Progenitor cell of endocrine pancreas (in vitro differentiated cells): ENCODE measurements at places on chromosomes 7 and 10.

- DNase-seq = no peak
Observed at GRCh38 chr7:17942231-17942630, 1.9 kb upstream of the SNX13 start.

DNA sequence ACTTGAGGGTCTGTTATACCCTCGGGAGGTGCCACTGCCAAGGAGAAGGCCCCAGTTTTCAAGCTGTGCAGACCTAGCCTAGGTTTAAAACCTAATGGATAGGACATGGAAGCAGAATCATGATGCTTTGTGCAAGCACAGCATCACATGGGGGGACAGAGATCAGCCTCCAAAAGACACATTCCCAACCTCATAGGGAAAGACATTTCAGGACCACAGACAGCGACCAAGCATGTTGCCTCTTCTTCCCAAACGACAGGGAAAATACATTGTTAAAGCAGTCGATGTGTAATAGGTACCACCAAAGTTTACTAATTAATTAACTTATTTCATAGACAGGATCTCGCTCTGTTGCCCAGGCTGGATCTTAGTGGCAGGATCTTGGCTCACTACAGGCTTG is 573.9 kb downstream of the TCERG1L start:
- DNase-seq = peak; percentile 57

GRCh38 chr10:28396331-28396730 is 93.5 kb upstream of the MPP7 start:
- DNase-seq = no peak

- no peak for DNase-seq
Observed at GRCh38 chr7:117982071-117983055, 109.1 kb upstream of the CTTNBP2 start.

DNA sequence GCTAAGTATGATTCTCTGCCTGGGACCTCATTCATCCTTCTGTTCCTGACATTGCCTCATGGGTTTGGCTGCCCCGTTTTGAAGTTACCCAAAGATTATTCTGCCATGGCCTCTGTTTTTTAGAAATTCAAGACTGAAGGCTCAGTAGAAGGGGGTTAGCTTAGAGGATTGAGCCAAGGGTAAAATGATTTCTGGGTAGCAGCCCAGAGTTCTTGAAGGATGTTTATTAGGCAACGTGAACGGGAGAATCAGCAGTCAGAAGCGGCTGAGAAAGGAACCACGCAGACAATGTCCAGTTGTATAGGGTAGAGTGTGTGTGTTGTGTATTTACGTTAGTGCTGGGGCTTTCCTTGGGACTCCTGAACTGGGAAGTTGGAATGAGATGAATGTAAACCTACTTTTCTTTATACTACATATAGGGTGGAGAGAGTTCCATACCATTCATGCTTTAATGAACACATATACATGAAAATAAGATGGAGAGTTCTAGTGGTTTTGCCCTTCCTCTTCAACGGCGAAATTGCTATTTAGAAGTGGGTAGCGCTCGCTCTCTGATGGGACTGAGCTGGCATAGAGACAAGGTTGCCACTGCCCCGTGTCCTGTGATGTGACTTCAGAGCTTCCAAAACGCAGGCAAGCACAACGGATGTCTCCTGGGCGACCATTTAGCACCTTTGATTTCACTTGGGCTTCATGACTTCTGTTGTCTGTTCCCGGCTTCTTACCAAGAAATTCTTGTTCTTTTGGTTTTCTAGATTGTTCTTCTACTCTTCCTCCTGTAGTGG is 35.0 kb upstream of the IL15RA start:
- no peak for DNase-seq

DNA sequence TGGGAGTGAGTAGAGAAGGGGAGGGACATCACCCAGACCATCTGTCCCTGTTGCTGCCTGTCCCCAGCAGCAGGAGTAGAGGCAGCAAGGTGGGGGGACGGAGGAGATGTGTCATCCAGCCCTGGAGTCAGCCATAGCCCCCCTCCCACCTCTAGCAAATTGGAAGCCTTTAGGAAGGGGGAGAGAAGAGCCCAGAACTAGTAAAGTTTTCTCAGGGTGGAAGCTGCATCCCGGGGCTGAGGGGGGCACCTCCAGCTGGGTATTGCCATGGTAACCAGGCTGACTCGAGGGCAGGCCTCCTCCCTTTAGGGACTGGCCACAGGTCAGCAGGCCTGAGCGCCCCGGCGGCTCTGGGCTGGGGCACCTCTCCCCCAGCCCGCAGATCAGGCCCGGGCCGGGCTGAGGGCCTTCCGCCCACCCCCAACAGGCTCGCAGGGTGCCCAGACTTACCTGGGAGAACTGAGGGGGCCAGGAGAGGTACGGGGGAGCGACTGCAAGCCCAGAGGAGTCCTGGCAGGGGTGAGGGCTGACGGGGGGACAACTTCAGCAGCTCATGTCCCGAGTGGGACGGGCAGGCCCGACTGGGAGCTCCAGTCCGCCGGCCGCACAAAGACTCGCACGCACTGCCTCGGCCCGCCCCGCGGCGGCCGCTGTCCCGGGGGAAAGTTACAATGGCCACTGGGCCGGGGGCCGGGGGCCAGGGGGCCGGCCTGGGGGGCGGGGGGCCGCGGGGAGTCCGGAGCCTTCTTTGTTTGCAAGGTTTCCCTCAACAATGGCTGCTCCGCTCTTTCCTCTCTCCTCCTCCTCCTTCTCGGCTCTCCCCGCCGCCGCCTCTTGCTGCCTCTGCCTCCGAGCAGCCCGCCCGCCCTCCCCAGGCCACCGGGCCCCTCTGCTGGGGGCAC is 6.0 kb downstream of the LDB1 start:
- DNase-seq = peak; percentile 17

- no peak for DNase-seq
Observed at GRCh38 chr10:35463105-35463867, 127.0 kb downstream of the CCNY start.

GRCh38 chr10:71086439-71087080 is 125.8 kb upstream of the UNC5B start:
- DNase-seq = no peak

DNA sequence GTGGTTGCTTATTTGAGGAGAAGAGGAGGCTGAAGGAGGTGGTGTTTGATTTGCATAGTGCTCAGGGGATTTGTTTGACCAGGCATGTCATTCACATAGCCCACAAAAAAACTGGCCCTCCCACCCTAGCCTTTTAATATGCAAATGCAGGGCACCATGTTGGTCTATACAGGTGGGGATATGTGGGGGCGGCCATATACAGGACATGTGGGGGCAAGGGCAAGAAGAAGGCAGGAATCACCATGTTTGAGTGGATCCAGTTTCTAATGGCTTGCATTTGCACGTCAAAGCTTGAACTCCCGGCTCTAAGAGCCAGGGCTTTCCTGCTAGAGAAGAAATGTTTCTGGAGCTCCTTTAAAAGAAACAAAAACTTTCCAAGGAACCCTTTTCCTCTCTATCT is 541.0 kb downstream of the ZWINT start:
- DNase-seq = no peak

- no peak for DNase-seq
Observed at GRCh38 chr7:76380623-76380966, 21.8 kb upstream of the YWHAG start.

GRCh38 chr7:98640375-98640774 is 23.3 kb downstream of the NPTX2 start:
- no peak for DNase-seq

GRCh38 chr7:81014266-81014665 is 95.4 kb upstream of the SEMA3C start:
- DNase-seq = no peak

- no peak for DNase-seq
Observed at GRCh38 chr7:19101472-19101871, 16.0 kb downstream of the TWIST1 start.

DNA sequence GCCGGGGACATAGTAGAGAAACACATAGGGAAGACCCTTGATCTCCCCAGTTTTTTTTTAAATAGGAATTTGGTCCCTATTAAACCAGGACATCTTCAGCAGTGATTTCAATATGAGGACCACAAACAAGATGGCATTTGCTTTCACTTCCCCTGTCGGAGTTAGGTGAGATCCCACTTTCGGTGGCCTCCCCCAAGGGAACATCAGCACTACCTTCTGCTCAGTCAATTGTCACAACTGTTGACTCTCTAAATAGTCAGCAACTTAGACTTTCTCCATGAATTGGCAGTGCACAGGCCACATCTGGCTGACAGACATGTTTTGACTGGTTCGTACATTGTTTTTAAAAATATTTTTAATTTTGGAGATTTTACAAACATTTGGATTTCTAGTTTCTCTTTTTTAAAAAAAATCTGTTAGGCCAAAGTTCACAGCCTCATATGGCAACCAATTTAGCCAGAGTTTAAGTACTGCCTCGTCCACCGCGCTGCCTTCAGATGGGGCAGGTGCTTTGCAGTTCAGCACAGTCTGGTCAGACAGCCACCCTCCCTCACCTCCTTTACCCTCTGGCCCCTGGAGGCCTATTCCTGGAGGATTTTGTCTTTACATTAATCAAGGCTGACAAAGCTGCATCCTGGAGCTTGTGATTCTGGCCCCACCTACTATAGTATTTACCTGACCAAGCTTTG is 139.2 kb upstream of the PRR15 start:
- no peak for DNase-seq

DNA sequence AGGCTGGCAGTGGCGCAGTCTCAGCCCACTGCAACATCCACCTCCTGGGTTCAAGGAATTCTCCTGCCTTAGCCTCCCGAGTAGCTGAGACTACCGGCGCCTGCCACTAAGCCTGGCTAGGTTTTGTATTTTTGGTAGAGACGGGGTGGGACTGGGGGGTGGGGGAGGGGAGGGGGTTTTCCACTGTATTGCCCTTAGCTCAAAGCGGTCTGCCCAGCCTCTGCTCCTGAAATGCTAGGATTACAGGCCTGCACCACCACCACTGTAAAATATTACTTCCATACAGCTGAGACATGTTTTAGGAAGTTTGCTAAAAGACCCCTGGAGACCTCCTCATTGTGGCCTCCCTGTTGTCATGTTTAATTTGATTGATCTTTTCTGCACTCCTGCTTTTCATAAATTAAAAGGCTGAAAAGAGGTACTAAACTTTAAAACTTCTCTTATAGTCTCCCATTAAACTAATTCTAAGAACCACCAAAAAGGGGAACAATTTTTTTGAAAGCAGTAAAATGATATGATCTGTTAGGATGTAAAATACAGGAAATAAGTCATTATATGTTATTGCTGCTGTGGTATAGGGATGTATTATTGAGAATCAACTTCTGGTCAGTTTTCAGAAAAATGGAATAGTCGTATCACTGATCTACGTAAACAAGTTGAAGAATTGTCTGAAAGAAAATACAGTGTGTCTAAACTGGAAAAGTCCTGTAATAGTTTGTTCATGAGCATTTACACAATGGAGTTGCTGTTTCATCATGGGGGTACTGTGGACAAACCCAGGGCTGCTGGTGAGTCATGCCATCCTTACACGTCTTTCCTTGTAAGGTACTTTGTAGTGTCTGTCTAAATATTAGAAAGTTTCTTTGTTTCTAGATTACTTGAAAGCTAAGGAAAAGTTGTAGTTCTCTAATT is 72.9 kb upstream of the TMEM248 start:
- no peak for DNase-seq

GRCh38 chr7:159040912-159041711 is 103.6 kb downstream of the VIPR2 start:
- no peak for DNase-seq

- no peak for DNase-seq
Observed at GRCh38 chr10:88473989-88474883, 108.9 kb downstream of the RNLS start.

DNA sequence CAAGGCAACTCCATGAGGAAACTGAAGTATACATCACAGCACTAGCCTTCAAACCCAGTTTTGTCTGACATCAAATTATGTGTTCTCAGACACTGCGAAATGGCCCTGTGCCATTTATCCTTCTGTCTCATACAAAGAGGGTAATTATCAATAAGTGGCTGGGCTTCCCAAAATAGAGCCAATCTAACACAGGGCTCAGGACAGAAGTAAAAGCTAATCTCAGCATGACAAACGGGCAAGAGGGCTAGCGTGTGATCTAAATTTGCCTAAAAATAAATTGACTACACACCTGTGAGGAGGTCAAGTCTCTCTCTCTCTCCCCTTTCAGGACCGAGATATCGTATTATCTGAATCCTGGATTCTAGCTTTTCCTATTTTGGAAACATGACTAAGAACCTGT is 67.2 kb downstream of the DGKB start:
- no peak for DNase-seq

- peak; percentile 28 for DNase-seq
Observed at GRCh38 chr10:96512524-96513304, 1.0 kb downstream of the TLL2 start.

GRCh38 chr7:1219498-1219897 is 13.2 kb upstream of the UNCX start:
- no peak for DNase-seq
